ENCODE measurements at places on chromosomes 2 and 18. TPM values are rescaled to one million over a fixed set of nuclear protein-coding genes. Genes with fewer than 3 reads are reported as not detected.

PLCD4 gene
- total RNA-seq, result 1.6 TPM

SAG gene
- not detected for total RNA-seq

DNA sequence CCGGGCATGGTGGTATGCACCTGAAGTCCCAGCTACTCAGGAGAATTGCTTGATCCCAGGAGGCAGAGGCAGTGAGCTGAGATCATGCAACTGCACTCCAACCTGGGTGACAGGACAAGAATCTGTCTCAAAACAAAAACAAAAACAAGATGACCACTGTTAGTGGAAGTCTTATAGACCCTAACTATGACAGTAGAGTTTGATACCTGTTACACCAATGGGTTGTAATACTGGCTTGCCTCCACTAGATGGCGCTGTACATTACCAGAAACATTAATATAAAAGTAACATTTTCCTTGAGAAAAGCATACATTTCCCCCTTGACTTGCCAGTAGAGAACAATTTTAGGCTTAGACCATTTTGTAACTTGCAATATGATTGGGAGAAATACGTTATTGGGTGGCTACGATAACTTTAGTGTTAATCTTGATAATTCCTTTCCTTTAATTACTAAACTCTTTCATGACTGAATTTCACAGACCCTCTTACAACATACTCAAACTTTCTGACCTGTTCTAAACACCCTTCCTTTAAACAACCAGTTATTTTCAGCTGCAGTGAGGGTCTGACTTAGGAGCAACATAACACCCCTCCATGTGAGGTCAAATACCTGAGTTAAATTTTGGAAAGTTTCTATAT lies 19.5 kb downstream of the SLC25A52 start:
- DNase-seq, result no peak

- DNase-seq, result no peak
Observed at GRCh38 chr18:11719621-11720020, 30.6 kb downstream of the GNAL start.

- DNase-seq, result no peak
Observed at GRCh38 chr2:202965810-202966460, 48.7 kb upstream of the NBEAL1 start.

GRCh38 chr18:48037481-48038271 lies 107.2 kb upstream of the SMAD2 start:
- no peak for DNase-seq

DNA sequence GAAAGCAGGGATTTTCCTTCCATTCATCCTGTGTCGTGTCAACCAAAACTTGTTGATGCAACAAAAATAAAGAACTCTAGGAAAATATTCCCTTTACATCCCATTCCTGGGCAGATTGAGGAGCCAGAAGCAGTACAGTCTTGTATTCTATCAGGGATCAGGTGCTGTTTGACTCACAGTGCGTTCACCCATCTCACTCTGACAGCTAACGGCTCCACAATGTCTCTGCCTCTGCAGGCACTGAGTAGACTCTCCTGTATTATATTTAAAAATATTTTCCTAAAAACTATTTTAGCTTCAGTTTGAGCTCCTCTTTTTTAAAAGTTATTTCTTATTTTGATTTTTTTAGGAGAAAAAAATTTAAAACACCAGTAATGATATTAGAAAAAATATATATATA lies 600.6 kb upstream of the SALL3 start:
- DNase-seq, result no peak

DNA sequence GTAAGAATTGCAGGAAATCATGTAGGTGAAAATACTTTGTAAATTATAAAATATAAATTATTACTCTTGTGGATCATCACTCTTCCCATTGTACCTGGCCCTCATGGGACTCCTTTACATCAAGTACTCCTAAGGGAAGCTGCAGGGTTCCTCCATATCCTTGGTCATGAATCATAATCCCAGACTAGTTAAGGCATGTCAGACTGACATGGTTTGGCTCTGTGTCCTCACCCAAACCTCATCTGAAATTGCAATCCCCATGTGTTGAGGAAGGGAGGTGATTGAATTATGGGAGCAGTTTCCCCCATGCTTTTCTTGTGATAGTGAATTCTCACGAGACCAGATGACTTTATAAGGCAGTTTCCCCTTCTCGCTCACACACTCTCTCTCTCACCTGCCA lies 77.1 kb downstream of the CMPK2 start:
- DNase-seq, result no peak

DNA sequence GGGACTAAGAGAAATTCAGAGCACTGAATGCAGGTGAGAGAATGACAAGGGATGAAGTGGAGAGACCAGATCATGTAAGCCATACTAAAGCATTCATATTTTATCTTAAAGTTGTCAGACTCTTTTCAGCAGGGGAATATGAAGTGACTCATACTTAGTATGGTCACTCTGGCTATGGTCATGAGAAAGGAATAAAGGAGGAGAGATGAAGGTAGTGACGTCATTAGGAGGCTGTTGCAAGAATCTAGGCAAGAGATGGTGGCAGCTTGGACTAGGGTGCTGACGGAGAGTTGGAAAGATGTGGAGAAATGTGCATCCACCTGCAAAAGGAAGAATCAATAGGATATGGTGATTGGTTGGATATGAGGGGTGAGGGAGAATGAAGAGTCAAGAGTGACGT lies 203.2 kb upstream of the ACVR2A start:
- DNase-seq, result no peak

All from pulmonary artery endothelial cell (primary cell).